ENCODE measurements at places on chromosomes 7 and 10. TPM values are rescaled to one million over a fixed set of nuclear protein-coding genes. Genes with fewer than 3 reads are reported as not detected.

DNA sequence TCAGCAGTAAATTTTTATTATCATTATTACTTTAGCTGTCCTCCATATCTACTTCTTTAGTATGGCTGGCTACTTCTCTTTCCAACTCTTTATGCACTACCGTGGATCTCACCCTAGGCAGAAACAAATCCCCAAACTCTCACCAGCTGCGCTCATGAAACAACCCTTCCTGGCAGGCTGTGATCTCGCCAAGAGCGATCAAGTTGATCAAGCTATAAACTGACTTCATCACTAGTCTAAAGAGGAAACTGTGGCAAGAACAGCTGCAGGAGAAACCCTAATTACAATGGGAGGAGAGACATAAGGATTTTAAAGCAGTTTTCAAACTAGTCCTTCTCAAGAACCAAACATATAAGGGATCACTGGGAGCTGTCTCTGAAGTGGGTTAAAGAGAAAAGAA is 160.5 kb upstream of the PRSS58 start:
- DNase-seq: no peak

GRCh38 chr7:151844825-151845200 is 32.1 kb downstream of the PRKAG2 start:
- no peak for DNase-seq

The CPEB3 gene
- total RNA-seq: 0.45 TPM

GRCh38 chr10:75355706-75356105 is 45.9 kb downstream of the ZNF503 start:
- peak; percentile 42 for DNase-seq

GRCh38 chr7:130872756-130873448 is 138.9 kb upstream of the KLF14 start:
- DNase-seq: peak; percentile 60

The PIK3AP1 gene
- not detected for total RNA-seq

- DNase-seq: no peak
Measured at GRCh38 chr7:117319181-117319580, 3.7 kb downstream of the WNT2 start.

- no peak for DNase-seq
Measured at GRCh38 chr10:65893676-65894075, 1032.2 kb upstream of the LRRTM3 start.

- no peak for DNase-seq
Measured at GRCh38 chr7:483656-484355, 35.8 kb downstream of the PDGFA start.

The FAM25A gene
- total RNA-seq: not detected

The ADIRF gene
- 2.5 TPM for total RNA-seq

Measured in LHCN-M2 (cell line).